Activated CD8-positive, alpha-beta memory T cell treated with anti-CD3 and anti-CD28 coated beads, Interleukin-2, amount 10 ng/mL, durations not matched to agents 7 days and 5 days (primary cell): ENCODE measurements at places on chromosomes 5 and 9.

DNA sequence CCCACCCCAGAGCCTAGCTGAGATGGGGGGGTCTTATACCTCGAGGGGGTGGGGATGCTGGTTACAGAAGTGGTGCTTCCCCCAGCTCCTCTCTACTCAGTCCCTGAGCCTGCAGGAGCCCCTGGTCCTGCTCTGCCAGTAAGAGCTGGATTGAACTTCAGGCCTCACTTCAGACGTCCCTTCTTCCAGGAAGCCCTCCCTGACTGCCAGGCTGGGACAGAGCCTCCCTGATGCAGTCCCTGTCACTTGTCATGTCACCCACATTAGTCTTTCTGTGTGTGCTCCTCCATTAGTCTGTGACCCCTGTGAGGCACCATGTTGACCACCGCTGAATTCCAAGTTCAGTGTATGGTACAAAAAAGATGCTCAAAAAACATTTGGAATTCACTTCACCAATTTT is 78.7 kb upstream of the ASS1 start:
- no peak for DNase-seq

GRCh38 chr5:93438124-93438523 is 142.9 kb downstream of the NR2F1-AS1 start:
- DNase-seq = no peak

DNA sequence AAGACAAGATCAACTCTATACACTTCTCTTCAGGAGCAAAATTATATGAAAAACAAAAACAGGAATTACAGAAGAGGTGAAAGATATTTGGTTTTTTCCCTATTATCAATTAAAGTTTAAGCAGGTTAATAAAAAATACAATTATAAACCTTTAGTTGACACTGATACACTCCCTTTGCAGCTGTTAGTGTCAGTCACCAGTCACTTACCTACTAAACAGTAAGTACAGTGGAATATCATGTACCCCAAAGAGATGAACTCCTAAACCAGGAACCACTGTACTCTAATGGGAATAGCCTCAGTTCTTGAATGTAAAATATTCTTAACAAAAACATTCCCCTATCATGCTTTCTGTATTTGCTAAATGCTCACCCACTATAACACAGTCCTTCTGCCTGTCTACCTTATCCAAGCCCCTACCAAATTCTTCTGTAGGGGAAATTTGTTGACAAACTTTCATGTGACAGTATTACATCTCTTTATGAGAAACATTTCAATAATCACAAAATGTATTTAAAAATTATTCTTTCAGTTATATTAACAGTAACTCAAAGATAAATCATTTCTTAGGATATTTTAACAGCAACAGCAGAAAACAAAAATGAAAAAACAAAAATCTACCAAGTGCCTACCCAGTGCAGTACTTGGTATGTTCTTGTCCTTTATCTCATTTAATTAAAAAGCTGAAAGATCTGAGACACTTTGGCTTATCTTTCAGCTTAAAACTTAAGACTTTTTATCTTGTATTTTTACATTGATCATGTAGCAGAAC is 212.8 kb downstream of the MLLT3 start:
- DNase-seq = no peak

- DNase-seq = no peak
These were observed 179.6 kb upstream of the SGCD start for GRCh38 chr5:156147261-156147943.

GRCh38 chr5:75985077-75985476 is 98.1 kb upstream of the SV2C start:
- no peak for DNase-seq
